ENCODE measurements at places on chromosomes 1 and 21.

DNA sequence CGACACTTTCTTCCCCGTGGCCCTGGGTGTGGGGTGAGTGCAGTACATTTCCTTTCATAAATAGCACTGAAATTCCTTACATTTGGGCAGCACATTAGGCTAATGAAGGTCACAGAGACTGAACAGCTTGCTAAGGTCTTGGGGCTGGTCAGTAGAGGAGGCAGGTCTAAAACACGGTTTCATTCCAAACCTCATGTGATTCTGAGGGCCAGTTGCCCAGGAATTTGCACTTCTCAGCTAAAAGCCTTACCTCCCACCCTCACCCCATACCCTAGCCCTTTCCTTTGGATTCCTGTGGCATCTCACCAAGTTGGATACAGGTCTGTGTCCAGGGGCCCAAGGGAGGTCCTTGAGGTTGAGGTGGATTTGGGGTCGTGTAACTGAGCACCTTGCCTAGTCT lies 147.8 kb upstream of the CD34 start:
- no peak for DNase-seq

GRCh38 chr1:158003406-158003800 lies 10.0 kb downstream of the KIRREL1 start:
- no peak for DNase-seq

- no peak for DNase-seq
These were observed 61.8 kb downstream of the S1PR1 start for GRCh38 chr1:101298663-101299062.

DNA sequence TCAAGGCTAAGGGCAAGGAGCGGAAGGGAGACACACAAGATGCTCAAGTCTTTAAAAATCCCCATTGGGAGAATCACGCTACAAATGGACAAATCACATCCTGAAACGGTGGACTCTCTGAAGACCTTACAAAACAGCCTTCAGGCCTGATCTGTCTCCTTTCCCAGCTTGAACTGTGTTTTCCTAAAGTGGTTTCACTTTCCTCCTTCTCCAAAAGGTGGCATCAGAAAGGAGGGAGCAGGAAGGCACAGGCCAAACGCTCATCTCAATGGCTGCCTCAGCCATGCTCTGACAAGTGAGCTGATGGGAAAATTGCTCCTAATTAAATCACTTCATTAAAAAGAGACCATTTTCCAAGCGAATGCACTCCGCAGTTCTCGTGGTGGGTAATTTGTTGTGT lies 47.7 kb downstream of the UTP25 start:
- DNase-seq: no peak

GRCh38 chr21:37273911-37274690 lies 7.0 kb upstream of the VPS26C start:
- DNase-seq: no peak

DNA sequence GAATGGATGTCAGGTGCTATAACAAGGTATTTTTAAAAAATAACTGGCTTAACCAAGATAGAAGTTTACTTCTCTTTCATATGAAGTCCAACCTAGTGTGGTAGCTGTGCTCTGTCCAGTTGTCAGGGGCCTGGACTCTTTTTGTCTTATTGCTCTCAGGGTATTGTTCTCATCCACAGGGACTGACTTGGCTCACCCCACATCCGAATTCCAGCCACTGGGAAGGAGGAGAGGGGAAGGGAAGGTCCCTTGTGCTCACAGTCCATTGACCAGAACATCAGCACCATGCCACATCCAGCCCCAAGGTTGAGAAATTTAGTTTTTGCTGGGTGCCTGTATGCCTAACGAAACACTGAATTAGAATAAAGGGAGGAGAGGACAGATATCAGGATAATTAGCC lies 8.7 kb downstream of the EEIG2 start:
- no peak for DNase-seq

DNA sequence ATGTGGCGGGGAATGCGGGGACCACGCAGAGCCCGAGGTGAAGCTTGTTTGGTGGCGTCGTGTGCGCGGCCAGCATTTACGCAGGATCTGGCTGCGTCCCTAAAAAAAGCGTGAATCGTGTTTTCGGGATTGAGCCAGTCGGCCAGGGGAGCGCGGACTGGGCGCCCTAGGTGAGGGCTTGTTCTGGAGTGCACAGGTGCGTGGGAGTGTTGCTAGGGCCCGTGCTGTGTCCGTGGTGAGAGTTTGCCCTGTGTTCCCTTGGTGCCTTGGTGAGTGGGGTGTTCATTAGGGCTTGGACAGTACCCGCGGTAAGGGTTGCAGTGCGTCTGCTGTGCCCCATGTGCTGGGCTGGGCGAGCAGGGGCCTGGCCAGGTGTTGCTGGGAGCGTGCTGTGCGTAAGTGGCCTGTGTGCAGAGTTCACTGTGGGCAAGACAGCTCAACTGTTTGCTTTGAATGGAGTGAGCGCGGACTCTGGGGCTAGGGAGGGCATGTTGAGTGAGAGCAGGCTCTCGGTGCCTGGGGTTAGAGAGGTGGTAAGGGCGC lies 673 bp downstream of the CD46 start:
- no peak for DNase-seq

GRCh38 chr1:218478336-218478735 lies 133.2 kb downstream of the TGFB2 start:
- DNase-seq: no peak

- no peak for DNase-seq
These were observed 17.3 kb downstream of the ENAH start for GRCh38 chr1:225635649-225636048.

DNA sequence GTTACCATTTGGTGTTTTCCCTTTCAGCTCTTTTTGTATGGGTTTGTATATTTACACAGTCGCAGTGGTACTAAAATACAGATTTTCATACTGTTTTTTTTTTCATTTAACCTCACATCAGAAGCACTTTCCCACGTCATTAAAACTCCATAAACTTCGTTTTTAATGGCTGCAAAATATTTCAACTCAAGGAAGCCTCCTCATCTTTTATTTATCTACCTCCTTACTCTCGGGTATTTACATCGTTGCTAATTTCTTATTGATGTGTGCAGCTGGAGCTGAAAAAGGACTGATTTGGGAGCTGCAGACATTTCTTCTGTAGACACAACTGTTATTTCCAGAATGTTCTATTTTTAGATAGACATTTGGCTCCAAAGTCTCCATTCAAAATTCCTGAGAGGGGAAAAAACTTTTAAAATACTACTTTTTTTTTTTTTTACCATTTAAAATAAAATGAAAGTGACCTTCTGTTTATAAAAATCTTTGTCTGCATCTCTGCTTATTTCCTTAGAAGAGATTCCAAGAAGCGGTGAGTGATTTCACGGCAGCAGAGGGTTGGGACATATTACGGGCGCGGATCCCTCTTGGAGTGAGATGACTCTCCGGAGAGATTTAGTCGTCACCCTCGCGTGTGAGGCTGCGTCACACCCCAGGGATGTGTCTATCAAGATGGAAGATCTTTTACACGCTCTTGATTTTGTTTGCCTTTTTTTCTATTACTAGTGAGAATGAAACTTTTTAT lies 10.1 kb downstream of the RUNX3 start:
- no peak for DNase-seq
